ENCODE measurements at places on chromosomes 4 and X. TPM values are rescaled to one million over a fixed set of nuclear protein-coding genes. Genes with fewer than 3 reads are reported as not detected.

DNA sequence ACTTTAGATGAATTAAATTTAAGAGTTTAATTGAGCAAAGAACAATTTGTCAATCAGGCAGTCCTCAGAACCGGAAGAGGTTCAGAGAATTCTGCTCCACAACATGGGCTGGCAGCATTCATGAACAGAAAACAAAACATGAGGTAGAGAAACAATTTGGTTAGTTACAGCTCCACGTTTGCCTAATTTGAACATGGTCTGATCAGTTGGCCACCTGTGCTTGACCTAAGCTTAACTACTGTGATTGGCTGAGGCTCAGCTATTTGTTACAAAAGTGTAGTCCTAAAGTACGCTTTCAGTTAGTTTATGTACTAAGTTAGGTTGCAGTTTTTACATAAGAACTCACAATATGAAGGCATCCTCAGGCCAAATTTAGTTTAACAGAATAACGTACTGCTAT, 258.6 kb downstream of the ADAM29 start:
- H3K27ac ChIP-seq = no peak overlapping the region
- H3K4me3 ChIP-seq = no peak overlapping the region
- DNase-seq = no peak

GRCh38 chrX:140034916-140035315, 69.6 kb upstream of the CXorf66 start:
- no peaks in the 10 kb centered on the region for H3K27me3 ChIP-seq
- H3K4me1 ChIP-seq = no peaks in the 10 kb centered on the region
- no peak for DNase-seq
- H3K36me3 ChIP-seq = no peaks in the 10 kb centered on the region
- no peak overlapping the region for H3K27ac ChIP-seq
- no peak overlapping the region for H3K4me3 ChIP-seq

DNA sequence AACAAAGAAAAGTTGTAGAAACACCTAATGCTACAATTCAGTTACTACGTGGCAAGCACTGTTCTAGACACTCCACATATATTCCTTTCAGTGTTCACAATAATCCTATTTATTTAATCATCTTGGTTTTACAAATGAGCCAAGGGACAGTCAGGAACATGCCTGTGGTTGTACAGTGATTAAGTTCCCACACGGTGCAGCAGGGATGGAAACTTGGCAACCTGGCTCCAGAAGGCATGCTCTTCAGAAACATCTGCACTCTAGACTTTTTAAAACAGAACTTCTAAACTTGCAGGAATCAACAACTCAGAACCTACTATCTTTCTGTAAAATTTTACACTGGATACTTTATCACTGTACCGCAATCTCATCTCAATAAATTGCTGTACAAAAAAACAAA, 32.1 kb downstream of the TAPT1 start:
- H3K27ac ChIP-seq = no peak overlapping the region
- DNase-seq = no peak
- peaks cover 9% of the 10 kb centered on the region for H3K36me3 ChIP-seq
- H3K27me3 ChIP-seq = no peaks in the 10 kb centered on the region
- H3K4me3 ChIP-seq = no peak overlapping the region

- peak overlapping the region; percentile 76 for H3K27ac ChIP-seq
- peaks cover 9% of the 10 kb centered on the region for H3K36me3 ChIP-seq
- H3K4me1 ChIP-seq = peaks cover 32% of the 10 kb centered on the region
- no peaks in the 10 kb centered on the region for H3K27me3 ChIP-seq
- H3K4me3 ChIP-seq = peak overlapping the region; percentile 42
Observed at GRCh38 chrX:65866146-65866545, 173.7 kb downstream of the VSIG4 start.

GRCh38 chrX:69387567-69388487, 116.3 kb upstream of the NALF2 start:
- no peaks in the 10 kb centered on the region for H3K4me1 ChIP-seq
- no peaks in the 10 kb centered on the region for H3K36me3 ChIP-seq
- no peak overlapping the region for H3K4me3 ChIP-seq
- H3K27ac ChIP-seq = no peak overlapping the region
- peaks cover 6% of the 10 kb centered on the region for H3K27me3 ChIP-seq
- peak; percentile 41 for DNase-seq

DNA sequence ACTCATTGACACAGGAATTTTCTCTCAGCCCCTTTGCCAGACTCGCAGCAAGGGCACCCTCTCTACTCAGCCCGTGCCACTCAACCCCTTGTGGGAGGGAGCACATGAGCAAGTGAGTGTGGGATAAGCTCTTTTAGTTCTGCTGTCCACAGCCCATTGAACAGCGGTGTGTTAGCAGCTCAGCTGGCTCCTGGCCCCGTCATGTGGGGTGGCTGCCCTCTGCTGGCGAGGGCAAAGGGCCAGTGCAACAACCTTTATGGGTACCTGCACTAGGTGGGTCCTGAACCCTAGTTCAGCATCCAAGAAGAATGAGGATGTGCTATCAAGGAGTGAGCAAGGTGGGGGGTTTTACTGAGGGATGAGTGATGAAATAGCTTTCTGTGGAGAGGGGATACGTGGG, 85.0 kb upstream of the ZNF81 start:
- peaks cover 5% of the 10 kb centered on the region for H3K27me3 ChIP-seq
- H3K4me1 ChIP-seq = peaks cover 7% of the 10 kb centered on the region
- peak; percentile 33 for DNase-seq
- no peak overlapping the region for H3K4me3 ChIP-seq
- no peak overlapping the region for H3K27ac ChIP-seq

GRCh38 chr4:20591571-20591970, 108.7 kb upstream of the PACRGL start:
- no peaks in the 10 kb centered on the region for H3K27me3 ChIP-seq
- H3K27ac ChIP-seq = no peak overlapping the region
- DNase-seq = no peak
- no peaks in the 10 kb centered on the region for H3K4me1 ChIP-seq

DNA sequence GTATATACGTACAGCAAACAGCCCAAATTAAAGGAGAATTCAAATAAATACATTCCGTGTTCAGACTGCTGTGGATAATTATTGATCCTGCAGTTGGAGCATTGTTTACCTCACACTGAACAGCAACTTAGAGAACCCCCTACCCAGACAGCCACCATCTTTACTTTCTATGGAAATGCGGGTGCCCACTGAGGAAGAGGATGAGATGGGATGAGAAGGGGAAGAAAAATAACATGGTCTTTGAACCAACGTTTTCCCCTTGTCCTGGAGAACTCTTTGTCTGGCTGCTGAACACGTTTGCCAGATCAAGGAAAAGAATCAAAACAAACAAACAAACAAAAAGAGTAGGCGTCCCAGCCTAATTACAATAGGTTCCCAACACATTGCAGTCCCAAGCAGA, 1.5 kb downstream of the TSPAN5 start:
- DNase-seq = no peak
- H3K4me3 ChIP-seq = peak overlapping the region; percentile 94
- H3K36me3 ChIP-seq = peaks cover 17% of the 10 kb centered on the region
- H3K4me1 ChIP-seq = peaks cover 55% of the 10 kb centered on the region
- H3K27me3 ChIP-seq = no peaks in the 10 kb centered on the region

DNA sequence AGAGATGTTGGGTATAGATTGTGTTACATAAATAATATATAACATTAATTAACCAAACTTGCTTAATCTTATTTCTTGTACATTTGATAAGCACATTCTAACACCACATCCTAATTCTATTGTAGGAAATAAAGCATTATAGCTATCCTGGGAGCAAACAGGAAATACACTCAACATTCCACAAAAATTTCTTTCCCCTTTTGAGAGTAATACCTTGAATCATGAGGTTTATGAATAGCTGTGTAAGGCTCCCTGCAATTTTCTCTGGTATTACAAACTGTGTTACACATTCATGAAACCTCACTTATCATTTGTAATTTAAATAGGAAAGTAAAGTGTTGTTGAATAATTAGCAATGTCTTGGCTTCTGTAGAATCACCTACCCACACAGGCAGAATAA, 95.1 kb downstream of the TMEM47 start:
- no peaks in the 10 kb centered on the region for H3K27me3 ChIP-seq
- H3K36me3 ChIP-seq = no peaks in the 10 kb centered on the region
- no peaks in the 10 kb centered on the region for H3K4me1 ChIP-seq
- H3K4me3 ChIP-seq = no peak overlapping the region
- DNase-seq = no peak
- H3K27ac ChIP-seq = no peak overlapping the region

- H3K27me3 ChIP-seq = no peaks in the 10 kb centered on the region
- H3K27ac ChIP-seq = peak overlapping the region; percentile 81
- H3K4me3 ChIP-seq = peak overlapping the region; percentile 65
- peaks cover 23% of the 10 kb centered on the region for H3K36me3 ChIP-seq
Observed at GRCh38 chrX:154800478-154801210, 4.6 kb downstream of the MPP1 start.

DNA sequence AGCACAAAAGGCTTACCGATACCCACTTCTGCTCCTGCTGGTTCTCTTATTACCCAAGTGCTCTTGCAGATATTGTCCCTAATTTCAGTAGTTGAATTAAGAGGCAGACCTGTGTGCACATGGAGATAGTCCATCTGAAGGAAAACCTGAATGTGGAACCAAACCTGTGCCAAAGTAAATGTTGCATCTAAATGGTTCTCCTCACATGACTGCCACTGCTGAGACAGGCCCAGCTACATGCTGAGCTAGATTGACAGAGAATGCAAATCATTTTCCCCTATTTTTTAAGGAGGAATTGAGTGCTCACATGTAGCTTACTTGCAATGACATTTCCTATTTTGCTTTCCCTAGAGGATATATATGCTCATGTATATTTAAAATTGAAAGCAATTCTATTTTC, 609.1 kb upstream of the TECRL start:
- DNase-seq = no peak
- H3K27ac ChIP-seq = no peak overlapping the region
- H3K4me3 ChIP-seq = no peak overlapping the region
- H3K4me1 ChIP-seq = peaks cover 1% of the 10 kb centered on the region

GRCh38 chr4:58957711-58958110, 1847.5 kb upstream of the IGFBP7 start:
- no peak overlapping the region for H3K4me3 ChIP-seq
- no peaks in the 10 kb centered on the region for H3K27me3 ChIP-seq
- no peak for DNase-seq
- no peaks in the 10 kb centered on the region for H3K4me1 ChIP-seq
- H3K27ac ChIP-seq = no peak overlapping the region

GRCh38 chr4:181822005-181822375, 421.2 kb upstream of the TENM3 start:
- H3K4me1 ChIP-seq = no peaks in the 10 kb centered on the region
- H3K36me3 ChIP-seq = no peaks in the 10 kb centered on the region
- no peak overlapping the region for H3K27ac ChIP-seq
- no peak for DNase-seq

Gene DSPP
- not detected for total RNA-seq

Gene SPANXD
- not detected for total RNA-seq

Gene RAB41
- not detected for total RNA-seq

Gene SUPT20HL1
- total RNA-seq = not detected

Gene PFKFB1
- 0.65 TPM for total RNA-seq

Gene CXCL11
- total RNA-seq = not detected

Gene UGT2B17
- not detected for total RNA-seq

Gene CT83
- total RNA-seq = not detected
